Activated CD4-positive, alpha-beta T cell treated with anti-CD3 and anti-CD28 coated beads, Interleukin-2, amount 10 ng/mL, durations not matched to agents 7 days and 5 days (primary cell): ENCODE measurements at places on chromosomes 6 and 20.

- no peak for DNase-seq
Observed at GRCh38 chr20:60123652-60124051, 165.4 kb downstream of the CDH26 start.

DNA sequence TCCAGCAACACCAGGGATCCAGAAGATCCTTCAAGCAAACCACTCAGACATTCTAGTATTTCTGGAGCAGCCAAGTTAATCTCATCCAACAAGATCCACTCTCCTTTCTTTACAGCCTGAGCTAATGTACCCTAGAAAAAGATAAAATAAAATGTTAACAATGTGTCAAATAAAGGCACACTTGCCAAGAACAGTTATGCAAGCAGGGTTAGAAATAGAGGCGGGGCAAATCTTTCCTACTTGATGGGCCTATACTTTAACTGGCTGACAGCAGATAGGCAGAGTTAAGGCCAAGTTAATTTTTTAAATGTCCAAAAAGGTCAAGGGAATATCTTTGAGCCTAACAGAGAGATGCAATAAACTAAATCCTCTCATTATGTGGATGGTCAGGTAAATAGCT lies 60.8 kb downstream of the MDN1 start:
- no peak for DNase-seq

DNA sequence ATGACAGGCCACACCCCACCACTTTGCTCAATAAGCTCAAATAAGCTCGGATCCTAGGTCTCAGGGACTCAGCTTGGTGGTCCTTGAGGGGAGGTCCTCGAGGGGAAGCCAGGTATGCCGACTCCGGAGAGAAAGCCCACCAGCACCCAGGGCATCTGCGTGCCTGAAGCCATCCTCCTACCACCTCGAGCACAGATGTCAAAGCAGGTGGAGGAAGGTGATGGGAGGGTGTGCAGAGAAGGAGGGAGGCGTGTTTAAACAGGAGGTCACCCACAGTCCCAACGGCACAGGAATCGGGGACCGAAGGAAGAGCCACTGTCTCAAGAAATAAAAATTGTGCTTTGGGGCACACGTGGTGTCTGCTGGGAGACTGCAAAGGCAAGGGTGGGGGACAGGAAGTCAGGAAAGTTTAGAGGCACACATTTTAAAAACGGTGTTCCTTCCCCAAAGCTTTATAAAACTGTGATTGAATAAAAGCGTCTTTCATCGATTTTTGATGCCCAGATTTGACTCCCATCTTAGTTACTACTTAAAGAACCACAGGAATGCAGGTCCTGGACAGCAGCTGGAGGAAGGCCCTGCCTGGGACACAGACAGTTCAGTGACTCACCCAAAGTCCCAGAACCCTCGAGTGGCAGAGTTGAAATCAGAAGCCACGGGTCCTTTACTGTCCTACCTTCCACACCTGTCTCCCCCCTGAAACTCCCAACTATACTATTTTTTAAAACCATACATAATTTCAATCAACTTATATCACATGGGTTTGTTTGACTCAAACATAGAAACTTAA lies 221.0 kb upstream of the PDE10A start:
- no peak for DNase-seq

DNA sequence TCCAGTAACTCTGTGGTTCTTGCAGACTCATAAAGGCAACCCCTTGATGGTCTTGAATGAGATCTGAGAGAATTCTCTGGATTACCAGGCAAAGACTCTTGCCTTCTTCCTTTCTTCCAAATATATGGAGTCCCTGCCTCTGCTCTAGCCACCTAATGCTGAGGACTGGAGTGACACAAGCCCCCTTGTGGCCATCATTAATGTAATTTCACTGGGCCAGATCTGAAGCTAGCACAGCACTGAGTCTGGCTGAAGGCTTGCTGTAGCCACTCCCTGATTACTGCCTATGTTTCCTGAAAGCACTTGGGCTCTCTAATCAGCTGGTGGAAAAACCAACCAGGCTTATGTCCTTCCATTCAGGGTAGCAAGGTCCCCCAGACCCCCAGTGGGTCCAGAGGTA lies 559.3 kb upstream of the IRAK1BP1 start:
- DNase-seq: no peak

- no peak for DNase-seq
Observed at GRCh38 chr6:105974986-105975385, 111.2 kb upstream of the PRDM1 start.

DNA sequence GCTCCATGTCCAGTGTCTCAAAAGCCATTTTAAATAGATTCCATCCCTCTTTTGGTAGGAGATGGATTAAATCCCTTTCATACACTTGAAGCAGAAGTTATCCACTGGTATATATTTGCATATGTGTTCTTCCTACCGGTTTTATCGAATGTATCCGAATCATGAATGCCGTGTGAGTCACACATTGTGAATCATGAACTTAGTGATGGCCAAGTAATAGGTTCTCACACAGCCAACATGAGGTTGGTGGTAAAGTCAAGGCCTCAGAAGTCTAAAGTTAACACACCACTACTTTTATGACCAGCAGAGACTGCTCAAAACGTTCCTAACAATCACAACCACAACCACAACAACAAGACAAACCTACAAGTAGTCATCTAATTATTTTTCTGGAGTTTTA lies 345.5 kb downstream of the THBS2 start:
- no peak for DNase-seq

DNA sequence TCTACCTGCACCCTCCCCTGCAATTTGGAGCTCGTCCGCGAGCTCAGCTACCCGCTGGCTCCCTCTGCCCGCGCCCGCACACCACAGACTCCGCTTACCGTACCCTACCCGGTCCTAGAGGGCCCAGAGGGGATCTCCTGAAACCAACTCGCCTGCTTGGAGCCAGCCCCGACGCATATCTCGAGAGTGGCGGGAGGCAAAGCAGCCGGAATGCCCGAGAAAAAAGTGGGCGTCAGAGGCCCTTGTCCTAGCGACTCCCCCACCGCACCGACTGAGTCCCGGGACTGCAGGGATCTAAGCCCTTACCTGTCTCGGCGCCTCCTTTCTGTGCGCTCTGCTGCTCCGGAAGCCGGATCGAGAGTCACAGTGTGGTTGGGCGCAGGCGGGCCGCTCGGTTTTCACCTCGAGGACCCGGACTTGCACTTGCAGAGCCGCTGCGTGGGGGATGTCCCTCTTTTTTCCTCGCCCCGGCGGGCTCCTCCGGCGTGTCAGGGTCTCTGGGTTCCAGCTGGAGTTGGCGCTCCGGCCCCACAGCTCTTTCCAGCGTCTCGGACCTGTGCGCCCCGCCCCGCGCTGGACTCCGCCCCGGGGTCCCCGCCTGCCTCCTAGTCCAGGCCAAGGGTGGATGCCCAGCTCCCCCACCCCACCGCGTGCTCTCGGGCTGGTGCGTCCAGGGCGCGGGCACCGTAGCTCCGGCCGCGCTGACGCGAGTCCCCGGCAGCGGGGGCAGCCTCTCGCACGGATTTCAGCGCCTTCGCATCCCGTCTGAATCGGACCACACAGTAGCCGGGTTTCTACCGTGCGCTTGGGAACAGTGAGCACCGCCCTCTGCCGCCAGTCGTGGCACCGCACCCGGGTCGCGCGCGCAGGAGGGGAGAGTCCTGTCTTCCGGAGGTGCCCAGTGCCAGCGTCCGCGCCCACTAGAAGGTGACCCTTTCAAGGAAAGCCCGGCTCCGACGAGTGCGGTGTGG lies at the start of gene PROKR2:
Gene PROKR2 (minus strand): TSS at position 767 of the 971 bp plus-strand sequence. CDS start 2,585 bp downstream, outside the sequence.
- DNase-seq: no peak

- no peak for DNase-seq
Observed at GRCh38 chr6:152380351-152380767, 256.8 kb downstream of the SYNE1 start.

DNA sequence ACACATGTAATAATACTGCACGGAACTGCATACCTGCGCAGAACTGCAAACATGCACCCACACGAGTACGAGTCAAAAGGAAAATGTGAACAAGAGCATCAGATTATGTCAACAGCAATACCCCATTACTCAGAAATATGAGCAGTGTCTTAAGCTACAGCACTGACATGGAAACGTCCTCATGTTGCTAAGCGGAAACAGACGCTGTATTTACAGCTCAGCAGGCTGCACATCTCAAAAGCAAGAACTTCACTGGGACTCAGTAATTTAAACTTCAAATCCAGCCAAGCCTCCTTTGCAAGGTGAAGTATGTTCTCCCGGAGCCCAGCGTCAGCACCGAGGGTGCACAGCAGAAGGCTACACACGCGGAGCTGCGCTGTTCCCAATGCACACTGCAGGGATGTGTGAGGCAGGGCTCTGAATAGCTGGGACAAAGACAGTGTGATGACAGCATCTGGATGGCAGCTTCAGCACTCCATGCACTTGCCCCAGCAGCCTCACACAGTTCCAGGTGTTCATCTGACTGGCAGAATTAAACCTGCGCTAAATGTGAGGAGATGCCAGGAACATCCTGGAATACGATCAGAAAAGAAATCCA lies 202.8 kb downstream of the WDR27 start:
- DNase-seq: no peak

DNA sequence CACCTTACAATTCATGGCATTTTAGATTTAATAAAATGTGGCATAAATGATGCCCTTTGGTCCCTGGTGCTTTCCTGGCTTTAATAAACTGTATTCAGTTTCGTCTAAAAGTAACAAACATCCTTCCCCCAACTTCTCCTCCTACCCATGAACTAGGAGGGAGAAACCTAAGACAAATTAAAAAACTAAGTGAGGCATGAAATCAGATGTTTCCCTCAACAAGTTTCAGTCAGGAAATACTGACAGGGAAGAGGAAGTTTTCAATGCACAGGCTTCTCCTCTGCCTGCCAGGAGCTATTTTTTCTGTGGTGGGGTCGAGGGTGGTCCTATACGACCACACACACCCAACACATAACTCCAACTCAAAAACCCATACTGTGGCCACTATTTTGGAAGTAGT lies 10.0 kb downstream of the HBS1L start:
- DNase-seq: no peak

- DNase-seq: no peak
Observed at GRCh38 chr6:148242180-148242579, 100.5 kb upstream of the SASH1 start.

GRCh38 chr6:129500958-129501739 lies 208.8 kb downstream of the ARHGAP18 start:
- DNase-seq: no peak

DNA sequence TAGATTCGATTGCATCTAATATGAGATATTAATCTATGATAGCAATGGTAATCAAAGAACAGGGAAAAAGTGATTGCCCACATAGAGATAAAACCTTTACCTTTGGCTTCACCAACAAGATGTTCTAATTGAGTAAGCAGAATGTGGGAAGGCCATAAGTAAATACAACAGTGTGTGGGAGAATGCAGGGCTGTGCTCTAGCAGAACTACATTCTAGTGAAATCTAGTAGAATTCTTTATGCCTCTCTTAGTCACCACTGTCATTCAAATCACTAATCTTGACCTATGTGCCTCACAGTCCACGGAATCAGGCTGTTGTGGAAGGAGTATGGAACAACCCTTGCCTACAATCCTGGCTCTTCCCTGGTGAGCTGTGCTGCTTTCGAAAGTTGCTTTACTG lies 30.4 kb upstream of the MCM9 start:
- DNase-seq: no peak

- peak; percentile 58 for DNase-seq
Observed at GRCh38 chr20:53547664-53548239, 45.9 kb downstream of the ZNF217 start.

GRCh38 chr6:39929039-39929732 lies 5.1 kb downstream of the MOCS1 start:
- no peak for DNase-seq

GRCh38 chr20:63567136-63567385 lies 7.0 kb downstream of the HELZ2 start:
- DNase-seq: no peak

DNA sequence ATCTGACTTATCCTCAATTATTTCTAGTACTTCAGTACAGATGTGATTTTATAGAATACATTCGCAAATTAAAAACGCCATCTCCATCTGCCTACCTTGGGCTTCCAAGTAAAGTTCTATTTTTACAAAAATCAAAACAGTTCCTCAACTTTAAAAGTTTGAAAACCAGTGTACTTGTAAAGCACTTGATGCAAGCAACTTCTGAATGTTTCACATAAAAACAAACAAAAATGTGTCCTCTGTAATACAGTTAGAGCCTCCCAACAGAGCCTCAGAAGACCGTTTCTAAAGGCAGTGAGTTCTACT lies 384 bp upstream of the MANEA start:
- DNase-seq: no peak

DNA sequence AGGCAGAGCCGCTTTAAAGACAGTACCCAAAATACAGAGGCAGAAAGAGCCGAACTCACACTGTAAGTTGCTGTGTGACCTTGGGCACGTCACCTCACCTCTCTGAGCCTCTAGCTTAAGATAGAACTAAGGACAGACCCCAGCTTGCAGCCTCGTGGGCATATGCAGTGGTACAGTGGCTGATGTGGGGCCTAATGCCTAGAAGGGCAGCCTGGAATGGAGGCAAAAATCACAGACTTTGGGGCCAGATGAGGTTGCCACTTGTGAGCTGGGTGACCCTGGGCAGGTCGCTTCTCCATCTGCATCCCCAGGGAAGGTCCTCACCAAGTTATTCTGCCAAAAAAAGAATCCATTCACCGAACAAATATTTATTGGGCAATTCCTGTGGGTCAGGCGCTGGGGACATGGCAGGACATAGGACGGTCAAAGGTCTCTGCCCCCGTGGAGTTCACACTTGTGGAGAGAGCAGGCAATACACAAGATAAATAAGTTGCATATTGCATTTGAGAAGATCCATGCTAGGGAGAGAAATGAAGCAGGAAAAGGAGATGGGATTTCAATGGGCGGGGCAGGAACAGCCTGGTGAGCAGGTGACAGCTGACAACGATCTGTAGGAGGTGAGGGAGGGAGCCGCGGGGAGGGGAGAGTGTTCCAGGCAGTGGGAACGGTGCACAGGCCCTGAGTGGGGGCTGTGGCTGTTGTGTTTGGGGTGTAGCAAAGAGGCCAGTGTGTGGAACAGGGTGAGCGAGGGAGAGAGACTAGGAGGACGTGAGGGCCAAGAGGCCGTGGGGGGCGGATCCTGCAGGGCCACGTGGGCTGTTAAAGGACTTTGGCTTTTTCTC lies 115.2 kb downstream of the CEBPB start:
- DNase-seq: no peak

DNA sequence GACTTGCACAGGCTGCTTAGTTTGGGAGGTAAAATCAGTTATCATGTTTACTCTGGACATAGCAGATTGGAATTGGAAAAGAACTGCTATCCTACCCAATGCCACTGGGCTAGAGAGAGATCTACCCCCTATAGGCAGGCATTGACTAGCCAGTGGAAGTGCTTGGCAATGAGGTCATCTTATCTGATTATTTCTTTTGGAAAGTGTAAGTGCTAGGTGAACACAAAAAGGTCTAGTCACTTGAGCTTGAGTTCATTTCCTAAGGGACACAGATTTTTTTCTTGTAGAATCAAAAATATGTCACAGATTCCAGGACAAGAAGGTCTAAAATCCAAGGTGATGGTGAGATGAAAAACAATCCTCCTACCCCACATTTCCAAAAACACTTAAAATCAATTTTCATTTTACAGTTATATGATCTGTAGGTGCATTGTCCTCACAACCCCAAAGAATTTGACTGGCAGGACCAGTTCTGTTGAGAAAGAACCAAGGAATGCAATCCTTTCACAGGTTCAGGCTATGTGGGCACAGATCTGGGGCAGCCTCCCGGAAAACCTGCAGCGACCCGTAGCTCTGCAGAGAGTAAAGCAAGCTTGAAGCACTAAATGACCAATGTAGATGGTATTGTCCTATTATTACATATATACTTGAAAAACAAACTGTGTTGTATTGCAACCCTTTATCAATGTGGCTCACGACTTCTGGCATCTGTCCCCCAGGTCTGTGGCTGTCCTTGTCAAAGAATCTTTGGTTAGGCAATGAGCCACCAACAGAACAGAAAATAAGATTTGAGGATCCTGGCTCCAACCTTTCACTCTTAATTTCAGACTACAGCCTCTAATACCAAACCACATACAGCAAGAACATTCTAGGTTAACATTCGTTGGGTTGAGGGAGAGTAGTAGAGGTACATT lies 67.3 kb upstream of the ADTRP start:
- no peak for DNase-seq
